ENCODE measurements at places on chromosomes 2 and 18.

DNA sequence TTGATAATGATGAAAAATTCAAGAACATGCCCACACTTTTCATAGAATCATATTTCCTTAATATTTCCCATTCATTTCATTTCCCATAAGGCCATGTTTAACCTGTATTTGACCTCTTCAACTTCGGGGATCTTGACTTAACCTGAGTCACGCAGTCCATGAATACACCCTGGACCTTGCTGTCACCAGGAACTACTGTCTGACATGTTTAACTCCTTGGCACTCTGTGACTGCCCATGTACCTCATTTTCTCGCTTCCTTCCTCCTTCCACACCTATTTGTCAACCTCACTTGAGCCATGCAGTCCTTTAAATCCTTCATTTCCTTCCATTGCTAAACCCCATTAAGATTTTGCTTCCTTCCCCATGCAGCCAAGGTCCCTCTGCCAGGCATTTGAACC, 16.3 kb downstream of the ABCB11 start:
- DNase-seq: no peak

GRCh38 chr2:71603311-71603811, 150.0 kb downstream of the DYSF start:
- DNase-seq: no peak

DNA sequence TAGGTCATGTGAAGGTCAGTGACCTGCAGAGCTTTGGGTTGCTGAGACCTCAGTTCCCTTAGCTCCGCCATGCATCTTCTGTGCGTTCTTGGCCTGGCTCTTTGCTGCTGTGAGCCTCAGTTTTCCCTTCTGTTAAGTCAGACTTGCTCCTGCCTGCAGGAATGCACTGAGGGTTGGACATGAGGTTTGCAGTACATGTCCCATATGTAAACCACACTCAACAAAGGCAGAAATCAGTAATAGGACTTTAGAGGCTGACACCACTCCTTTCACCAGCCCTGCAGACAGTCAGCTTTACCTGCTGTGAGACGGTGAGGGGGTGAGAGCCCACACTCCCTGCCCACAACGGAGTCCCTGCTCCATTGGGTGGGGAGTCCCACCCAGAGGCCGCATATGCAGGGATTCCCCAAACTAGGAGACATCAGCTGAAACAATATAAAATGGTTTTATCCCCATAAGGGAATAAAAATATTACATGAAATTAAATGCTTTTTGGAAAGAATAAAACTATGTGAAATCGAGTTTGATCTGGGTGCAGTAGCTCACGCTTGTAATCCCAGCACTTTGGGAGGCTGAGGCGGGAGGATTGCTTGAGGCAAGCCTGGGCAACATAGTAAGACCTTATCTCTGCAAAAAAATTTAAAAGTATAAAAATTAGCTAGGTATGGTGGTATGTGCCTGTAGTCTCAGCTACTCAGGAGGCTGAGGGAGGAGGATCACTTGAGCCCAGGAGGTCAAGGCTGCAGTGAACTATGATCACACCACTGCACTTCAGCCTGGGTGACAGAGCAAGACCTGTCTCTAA, 55.1 kb downstream of the MYO7B start:
- no peak for DNase-seq

GRCh38 chr2:151619337-151619989, 114.8 kb downstream of the NEB start:
- DNase-seq: no peak

GRCh38 chr2:194424683-194425209, 1232.3 kb upstream of the SLC39A10 start:
- DNase-seq: no peak

DNA sequence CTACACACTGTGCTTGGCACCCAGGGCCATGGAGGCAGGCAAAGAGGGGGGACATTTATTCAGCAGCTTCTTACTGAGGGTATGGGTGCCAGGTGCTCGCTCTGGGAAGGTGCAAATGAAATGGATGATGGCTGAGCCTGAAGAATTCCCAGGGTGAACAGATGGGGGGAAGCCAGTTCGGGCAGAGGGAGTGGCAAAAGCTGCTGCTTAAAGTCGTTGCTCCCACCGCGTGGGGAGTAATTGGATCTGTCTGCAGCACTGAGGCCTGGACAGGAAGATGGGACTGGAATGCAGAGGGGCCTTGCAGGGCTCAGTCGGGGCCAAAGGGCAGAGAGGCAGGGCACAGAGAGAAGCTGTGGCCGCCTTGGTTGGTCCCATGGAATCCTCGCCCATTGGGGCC, 51.2 kb downstream of the NEDD4L start:
- DNase-seq: no peak

- no peak for DNase-seq
Observed at GRCh38 chr2:241261628-241262027, 53.8 kb downstream of the HDLBP start.

DNA sequence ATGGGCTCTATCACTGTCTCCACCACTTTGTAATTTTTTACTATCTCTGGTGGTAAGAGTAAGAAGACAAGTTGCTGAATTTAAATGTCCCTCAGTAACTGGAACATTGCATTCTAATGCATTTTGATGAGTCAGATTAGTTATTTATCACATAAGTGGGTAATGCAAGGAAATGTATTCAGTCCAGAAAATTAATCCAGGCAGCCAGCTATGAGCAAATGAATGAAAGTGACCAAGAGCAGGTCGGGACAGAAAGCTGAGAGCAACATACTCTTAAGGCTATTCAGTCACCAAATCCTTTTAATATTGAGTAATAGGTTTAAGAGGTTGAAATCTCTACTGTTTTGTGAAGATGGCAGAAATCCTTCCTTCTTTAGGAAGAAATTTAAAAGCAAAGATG, 265.5 kb upstream of the PARD3B start:
- DNase-seq: no peak

Measured in HuH-7.5 (cell line).